Urinary bladder (tissue), 4 donors: ENCODE measurements at places on chromosomes 3 and 15. TPM values are rescaled to one million over a fixed set of nuclear protein-coding genes. Genes with fewer than 3 reads are reported as not detected.

MB21D2 gene
- 22.6 TPM for total RNA-seq

THRB gene
- 14.8 TPM for total RNA-seq

SST gene
- 2.3 TPM for total RNA-seq

NAA50 gene
- total RNA-seq, result 108 TPM

VEPH1 gene
- 0.74 TPM for total RNA-seq

CP gene
- 1.9 TPM for total RNA-seq

CLDN18 gene
- not detected for total RNA-seq

PAQR9 gene
- total RNA-seq, result not detected

DNA sequence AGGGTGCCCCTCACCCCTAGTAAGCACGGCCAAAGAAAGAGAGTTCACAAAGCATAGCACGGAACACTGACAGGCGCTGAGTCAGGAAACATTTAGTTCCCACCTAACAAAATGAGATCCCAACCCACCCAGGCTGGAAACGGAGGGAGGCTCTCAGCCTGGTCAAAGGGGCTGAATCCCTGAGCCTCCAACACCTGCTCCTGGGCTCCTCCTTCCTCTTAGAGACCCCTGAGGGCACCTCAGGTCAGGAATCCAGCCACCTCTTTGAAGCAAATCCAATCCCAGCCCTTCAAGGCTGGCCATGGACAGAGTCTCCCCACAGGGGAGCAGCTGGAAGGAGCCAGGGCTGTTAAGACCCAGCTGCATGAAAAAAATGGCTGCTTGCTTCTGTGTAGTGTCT is 154.4 kb upstream of the HES1 start:
- no peak for DNase-seq

DNA sequence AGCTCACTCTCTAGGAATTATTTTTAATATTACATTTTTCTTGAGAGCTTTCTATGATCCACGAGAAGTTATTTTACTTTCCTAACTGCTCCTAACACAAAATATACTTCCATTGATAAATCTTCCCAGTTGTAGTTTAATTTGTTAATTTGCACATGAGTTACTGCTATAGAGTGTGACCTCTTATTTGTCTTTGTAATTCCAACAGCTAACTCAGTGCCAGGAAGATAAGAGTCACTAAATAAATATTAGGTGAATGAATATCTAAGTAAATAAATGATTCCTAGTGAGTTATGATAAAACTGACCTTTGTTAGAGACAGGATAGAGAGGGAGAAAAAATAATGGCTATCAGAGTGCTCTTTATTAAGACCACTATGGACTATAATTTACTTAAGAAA is 319.9 kb downstream of the NAALADL2 start:
- DNase-seq, result no peak

GRCh38 chr3:62057339-62058047 is 315.9 kb downstream of the FEZF2 start:
- DNase-seq, result no peak

DNA sequence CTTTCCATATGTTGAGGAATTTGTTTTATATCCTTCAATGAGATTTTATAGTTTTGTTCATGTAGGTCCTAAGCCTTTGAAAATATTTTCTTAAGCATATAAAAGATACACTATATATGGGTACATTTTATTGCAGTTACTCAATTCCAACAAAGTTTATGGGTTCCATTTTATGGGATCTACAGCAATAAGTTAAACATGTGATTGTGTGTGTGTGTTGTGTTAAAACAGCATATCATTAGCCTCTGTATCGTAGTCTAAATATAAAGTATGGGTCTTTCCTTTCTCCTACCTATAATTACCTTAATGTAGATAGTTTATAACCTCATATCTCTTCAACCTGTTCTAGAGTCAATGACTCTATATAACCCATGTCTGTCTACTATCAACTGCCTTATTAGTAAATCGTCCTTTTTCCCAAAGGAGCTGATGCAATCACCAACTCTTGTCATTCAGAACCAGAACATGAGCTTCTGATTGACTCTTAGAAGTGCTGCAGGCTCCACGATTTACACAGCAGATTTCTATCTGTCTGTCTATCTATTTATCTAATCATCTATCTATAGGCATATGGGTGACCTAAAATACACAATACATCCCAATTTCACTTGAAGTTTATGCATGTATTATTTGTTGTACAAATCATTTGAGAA is 512.6 kb upstream of the CBLB start:
- no peak for DNase-seq

GRCh38 chr3:134590766-134591165 is 60.1 kb downstream of the KY start:
- DNase-seq, result no peak

GRCh38 chr3:52364322-52365035 is 48.4 kb downstream of the DNAH1 start:
- DNase-seq, result no peak

DNA sequence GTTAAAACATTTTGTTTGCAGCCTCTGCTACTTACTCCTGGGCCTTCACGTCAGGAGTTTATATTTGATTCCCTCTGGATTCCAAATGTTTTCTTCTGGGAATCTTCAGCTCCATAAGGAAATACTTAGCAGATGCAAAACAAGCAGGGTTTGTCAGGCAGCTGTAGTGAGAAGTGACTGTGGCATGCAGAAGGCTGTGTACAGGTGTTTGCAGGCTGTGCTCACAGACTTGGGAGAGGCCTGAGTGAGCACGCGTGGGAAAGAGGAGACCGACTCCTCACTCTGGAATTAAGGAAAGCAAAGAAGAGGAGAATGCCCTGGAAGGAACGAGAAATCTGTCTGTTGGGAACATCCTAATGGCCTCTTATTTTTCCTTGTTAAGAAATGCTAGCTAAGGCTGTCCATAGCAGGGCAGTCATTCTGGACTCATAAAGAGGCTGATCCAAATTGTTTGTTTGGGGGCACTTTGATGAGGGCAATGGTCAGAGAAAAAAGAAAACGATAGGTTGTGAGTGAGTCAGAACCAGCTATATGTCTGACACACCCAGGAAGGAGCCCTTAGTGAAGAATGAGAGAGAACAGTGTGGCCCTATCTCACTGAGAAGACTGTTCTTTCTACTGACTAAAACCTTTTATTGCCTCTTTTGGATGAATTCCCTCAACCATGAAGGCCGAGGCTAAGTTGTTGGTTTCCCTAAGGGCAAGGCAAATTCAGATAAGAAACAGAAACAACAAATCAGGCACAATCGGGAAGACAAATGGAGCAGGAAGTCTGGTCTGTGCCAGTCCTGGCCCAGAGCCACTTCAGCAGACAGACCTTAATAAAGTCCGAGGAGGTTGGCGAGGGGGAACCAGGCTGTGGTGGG is 82.6 kb downstream of the TGFBR2 start:
- peak; percentile 59 for DNase-seq

DNA sequence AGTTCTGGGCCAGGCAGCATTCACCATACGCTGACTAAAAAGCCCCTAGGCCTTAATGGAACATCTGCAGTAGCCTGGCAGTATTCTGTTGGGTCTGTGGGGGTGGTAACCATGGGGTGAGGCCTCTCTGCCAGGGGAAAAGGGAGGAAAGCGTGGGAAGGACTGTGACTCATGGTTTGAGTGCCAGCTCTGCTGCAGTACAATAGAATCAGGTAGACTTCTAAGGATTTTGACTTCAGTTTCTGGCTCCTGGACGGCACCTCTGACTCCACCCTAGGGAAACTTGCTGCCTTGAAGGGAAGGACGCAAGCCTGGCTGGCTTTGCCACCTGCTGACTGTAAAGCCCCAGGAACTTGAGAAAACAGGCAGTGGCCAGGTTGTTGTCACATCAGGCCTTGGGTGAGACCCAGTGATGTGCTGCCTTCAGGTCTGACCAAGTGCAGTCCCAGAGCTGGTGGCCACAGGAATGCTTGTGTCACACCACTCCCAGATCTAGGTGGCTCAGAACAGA is 148.6 kb downstream of the SUCNR1 start:
- DNase-seq, result no peak

- no peak for DNase-seq
Measured at GRCh38 chr3:86748015-86748414, 242.9 kb downstream of the VGLL3 start.

- no peak for DNase-seq
Measured at GRCh38 chr3:123277106-123277505, 75.4 kb downstream of the SEC22A start.

DNA sequence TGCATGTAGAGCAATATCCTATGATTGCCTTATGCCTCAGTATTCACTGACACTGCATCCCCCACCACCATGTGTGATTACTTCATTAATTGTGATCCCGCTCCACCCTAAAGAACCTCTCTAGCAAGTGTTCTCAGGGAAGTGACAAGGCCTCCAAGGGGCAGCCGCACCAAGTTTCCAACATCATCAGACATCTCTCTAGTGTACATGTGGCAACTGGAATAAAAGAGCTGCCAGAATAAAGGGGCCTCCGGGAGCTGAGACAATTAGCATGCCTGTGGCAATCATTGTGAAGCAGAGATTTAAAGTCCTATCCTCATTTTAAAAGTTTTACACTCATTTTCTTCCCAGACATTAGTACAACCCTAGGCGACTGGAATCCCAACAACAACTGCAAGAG is 902.1 kb upstream of the SEMA6D start:
- no peak for DNase-seq

GRCh38 chr15:91338766-91339165 is 238.7 kb downstream of the SV2B start:
- DNase-seq, result peak; percentile 17

DNA sequence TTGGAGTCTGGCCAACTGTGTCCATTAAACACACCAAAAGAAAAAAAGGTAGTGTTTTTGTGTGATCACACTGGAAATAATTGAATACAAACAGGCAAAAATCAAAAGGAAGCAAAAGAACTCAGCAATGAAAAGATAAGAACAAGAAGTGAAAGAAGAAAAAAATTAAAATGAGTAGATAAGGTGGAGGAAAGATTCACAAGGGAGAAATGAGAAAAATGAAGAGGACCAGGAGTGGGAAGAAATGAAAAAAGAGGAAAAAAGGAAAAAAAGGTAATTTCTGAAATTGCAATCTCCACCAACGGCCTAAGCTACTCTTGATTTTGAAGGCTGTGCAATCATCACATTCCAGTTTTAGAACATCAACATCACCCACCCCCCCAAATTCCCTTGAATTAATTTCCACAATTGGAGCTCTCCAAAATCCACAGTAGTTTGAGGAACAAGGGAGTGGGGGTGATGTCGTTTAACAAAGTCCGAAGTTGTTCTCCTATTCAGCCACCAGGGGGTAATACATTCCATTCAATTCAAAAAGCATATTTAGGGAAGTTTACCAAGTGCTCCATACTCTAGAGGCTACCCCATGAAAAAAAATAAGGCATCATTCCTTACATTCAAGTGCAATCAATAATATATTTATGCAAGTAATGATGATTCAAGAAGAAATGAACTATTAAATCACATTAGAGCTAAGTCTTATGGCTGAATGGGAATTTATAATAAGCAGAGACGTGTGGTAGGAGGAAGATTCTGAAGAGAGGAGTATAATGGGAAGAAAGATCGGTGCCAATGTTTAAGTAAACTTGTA is 37.4 kb downstream of the ZNF860 start:
- no peak for DNase-seq

DNA sequence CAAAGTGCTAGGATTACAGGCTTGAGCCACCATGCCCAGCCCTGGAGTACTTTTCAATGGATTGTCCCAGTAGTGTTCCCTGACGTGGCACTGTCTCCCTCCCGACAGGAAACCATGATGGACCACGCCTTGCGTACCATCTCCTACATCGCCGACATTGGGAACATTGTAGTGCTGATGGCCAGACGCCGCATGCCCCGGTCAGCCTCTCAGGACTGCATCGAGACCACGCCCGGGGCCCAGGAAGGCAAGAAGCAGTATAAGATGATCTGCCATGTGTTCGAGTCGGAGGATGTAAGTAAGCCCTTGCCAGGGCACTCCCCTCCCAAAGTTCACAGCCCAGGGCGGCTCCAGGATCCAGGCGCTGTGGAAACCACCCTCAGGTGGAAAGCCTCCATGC is 168.1 kb downstream of the NSMCE3 start:
- DNase-seq, result no peak

GRCh38 chr3:55826731-55827496 is 339.8 kb upstream of the WNT5A start:
- no peak for DNase-seq
